ENCODE measurements at places on chromosomes 1 and 21.

DNA sequence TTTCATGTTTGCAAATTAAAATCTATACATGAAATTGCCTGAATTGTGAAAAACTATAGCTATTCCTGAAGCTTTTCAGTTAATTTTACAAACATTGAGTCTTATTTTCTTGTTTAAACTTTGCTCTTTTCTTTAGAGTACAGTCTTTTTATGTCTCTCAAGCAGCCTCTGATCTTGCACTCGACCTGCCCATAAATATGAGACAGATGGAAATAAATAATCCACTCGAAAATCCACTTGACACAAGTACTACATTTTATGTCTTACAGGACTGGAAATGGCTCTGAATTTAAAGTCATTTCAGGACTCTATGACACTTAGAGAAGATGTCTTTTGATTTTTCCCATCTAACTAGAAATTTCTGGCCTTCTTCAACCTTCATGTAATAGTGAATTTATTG is 283.8 kb downstream of the USP25 start:
- DNase-seq: no peak

DNA sequence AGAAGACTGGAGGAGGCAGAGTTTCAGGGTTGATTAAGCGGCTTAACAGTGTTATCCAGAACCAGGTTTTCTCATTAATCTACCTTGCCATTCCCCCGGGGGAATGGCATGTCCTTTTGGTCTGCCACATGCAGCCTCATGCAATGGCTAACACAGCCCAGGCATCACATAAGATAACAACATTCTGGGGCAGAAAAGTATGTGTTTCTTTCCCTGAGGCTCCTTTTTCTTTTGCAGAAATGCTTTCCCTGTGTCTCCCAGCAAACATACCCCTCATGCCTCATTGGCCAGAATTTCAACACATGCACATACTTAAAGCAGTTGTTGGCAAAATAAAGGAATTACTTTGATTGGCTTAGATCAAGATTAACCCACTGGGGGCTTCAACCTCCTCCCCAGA is 98.6 kb downstream of the OMA1 start:
- DNase-seq: no peak

DNA sequence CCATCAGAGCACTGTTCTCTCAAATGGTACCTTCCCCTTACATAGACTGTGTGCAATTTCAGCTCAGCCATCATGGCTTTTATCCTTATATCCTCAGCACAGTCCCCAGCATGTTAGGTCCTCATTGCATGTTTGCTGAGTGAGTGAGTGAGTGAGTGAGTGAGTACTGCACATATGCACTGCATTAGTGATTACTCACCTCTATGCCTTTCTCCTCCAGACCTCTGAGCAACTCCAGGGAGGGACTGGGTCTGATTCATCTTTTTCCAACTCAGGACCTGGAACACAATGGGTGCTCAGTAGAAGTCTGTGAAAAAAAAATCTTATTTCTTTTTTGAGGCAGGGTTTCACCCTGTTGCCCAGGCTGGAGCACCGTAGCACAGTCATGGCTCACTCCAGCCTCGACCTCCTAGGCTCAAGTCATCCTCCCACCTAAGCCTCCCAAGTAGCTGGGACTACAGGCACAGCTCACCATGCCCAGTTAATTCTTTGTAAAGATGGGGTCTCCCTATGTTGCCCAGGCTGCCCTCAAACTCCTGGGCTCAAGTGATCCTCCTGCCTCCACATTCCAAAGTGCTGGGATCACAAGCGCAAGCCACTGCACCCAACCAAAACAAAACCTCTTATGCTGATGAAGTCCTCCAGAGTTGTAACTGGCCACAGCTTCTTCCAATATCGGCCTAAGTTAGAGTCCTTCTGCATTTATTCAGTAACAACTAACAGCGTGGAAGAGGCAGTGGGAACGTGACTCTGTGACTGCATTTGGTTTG is 23.7 kb downstream of the RNU5D-1 start:
- DNase-seq: no peak

- no peak for DNase-seq
Measured at GRCh38 chr1:109850827-109851226, 59.8 kb upstream of the CSF1 start.

GRCh38 chr1:154179946-154180687 is 11.8 kb downstream of the TPM3 start:
- DNase-seq: no peak

GRCh38 chr1:109649491-109649914 is 6.4 kb upstream of the GSTM4 start:
- no peak for DNase-seq
